ENCODE measurements at places on chromosomes 7 and 10. TPM values are rescaled to one million over a fixed set of nuclear protein-coding genes. Genes with fewer than 3 reads are reported as not detected.

The CRPPA gene
- 0.71 TPM for total RNA-seq

The MAGI2 gene
- total RNA-seq: 27.3 TPM

The RARRES2 gene
- total RNA-seq: 254 TPM

The ANKRD30A gene
- not detected for total RNA-seq

The TMEM139 gene
- total RNA-seq: 4.4 TPM

The RPEL1 gene
- not detected for total RNA-seq

The HOXA11 gene
- total RNA-seq: not detected

DNA sequence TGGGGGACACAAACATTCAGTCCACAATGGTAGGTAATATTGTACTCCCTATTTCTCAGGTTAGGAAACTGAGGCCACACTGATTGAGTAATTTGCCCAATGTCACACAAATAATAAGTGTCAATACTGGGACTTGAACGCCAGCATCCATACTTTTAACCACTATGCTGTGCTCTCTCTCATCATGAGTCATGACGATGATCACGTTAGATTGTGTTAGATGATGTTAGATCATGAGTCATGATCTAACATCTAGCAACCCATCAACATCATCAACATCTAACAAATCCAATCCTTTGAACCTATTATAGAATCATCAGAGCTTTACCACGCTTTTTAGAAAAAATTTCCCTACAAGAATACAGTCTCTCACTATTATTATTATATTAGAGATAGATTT, 28.1 kb upstream of the HERPUD2 start:
- no peaks in the 10 kb centered on the region for H3K27me3 ChIP-seq
- H3K36me3 ChIP-seq: no peaks in the 10 kb centered on the region
- no peak overlapping the region for H3K27ac ChIP-seq
- no peak for DNase-seq
- no peak overlapping the region for H3K4me3 ChIP-seq

DNA sequence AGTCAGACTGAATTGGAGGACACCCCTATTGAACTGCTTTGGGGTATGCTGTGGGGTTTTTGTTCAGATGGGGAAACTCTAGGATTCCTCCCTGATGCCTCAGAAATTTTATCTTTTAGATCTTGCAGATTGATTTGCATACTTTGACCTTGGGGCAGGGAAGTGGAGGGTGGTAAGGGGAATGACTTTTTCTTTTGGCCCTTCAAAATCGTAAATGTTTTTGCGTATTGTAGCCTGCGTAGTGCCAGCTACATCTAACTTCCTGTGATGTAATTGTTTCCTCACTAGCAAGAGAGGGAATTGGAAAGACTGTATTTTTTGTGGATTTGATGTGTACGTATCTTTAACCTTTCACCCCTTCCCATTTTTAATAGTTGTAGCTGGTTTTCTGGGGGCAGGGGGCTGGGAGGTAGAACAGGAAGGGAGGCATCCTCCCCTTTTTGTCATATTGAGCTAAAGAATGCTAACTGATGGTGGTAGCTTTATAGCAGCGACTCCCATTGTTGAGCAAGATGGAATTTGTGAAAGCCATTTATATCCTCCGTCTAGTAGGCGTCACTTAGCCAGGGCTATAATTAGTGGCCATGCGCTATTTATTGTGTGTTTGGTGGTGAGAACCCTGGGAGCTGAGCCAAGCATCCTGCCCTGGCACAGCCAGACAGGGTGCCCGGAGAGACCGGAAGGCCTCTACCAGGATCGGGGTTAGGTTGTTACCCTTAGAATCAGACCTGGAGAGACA, 11.3 kb downstream of the DUSP5 start:
- H3K4me3 ChIP-seq: no peak overlapping the region
- H3K36me3 ChIP-seq: peaks cover 27% of the 10 kb centered on the region
- no peaks in the 10 kb centered on the region for H3K27me3 ChIP-seq
- DNase-seq: no peak

GRCh38 chr10:130491011-130491692, 355.0 kb downstream of the GLRX3 start:
- no peak for DNase-seq
- no peaks in the 10 kb centered on the region for H3K4me1 ChIP-seq
- H3K4me3 ChIP-seq: no peak overlapping the region

GRCh38 chr7:49817279-49817678, 43.8 kb downstream of the VWC2 start:
- H3K4me3 ChIP-seq: no peak overlapping the region
- H3K4me1 ChIP-seq: no peaks in the 10 kb centered on the region
- H3K27me3 ChIP-seq: peaks cover 1% of the 10 kb centered on the region
- H3K36me3 ChIP-seq: no peaks in the 10 kb centered on the region
- no peak for DNase-seq

DNA sequence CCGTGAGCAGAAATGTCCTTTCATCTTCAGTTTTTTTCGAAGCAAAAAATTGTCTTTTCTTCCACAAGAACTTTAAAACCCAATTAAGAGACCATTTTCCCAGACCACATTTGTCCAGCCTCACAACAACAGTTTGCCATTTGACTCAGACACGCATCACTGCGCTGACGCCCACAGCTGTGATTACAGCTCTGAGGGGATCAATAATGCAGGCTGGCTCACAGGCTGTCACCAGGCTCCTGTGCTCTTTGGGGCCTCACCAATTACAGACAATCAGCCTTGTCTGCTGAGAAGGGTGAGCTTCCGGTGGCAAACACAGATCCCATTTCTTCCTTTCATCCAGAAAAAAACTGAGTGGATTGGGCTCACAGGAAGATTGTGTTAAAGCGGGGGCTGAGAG, 33.3 kb downstream of the DDC start:
- no peaks in the 10 kb centered on the region for H3K27me3 ChIP-seq
- H3K27ac ChIP-seq: no peak overlapping the region
- H3K4me3 ChIP-seq: no peak overlapping the region
- no peaks in the 10 kb centered on the region for H3K36me3 ChIP-seq
